ENCODE measurements at places on chromosomes 5 and 9.

DNA sequence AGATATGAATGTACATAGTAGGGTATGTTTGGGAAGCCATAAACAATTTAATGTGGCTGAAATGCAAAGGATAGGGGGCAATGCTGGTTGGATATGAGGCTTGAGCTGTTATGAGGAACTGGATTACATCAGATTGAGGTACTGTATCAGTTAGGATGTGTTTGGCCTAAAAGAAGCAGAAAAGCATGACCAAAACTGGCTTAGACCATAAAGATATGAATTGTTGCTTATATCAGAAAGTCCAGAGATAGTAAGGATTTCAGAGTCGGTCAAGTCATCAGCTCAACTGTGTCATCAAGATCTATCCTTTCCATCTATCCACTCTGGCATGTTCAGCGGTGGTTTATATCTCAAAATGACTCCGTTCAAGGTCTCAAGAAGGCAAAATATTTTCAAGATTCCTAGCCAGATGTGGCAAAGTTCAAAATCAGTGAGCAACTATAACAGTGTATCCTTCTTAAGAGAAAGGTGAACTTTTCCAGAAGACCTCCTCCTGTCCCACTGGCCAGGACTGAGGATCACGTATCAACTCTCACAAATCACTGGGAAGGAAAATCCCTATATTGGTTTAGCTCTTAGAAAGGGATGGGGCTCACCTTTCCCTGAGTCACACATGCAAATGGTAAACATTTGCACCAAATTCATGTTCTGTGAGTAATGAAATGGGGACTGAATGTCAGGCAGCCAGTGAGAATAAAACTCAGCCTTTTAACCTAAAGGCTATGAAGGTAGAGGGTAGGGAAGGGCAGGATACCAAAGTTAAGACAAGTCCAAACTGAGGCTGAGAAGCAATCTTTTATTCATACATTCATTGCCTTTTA, 257.8 kb downstream of the TRIM32 start:
- DNase-seq, result no peak

DNA sequence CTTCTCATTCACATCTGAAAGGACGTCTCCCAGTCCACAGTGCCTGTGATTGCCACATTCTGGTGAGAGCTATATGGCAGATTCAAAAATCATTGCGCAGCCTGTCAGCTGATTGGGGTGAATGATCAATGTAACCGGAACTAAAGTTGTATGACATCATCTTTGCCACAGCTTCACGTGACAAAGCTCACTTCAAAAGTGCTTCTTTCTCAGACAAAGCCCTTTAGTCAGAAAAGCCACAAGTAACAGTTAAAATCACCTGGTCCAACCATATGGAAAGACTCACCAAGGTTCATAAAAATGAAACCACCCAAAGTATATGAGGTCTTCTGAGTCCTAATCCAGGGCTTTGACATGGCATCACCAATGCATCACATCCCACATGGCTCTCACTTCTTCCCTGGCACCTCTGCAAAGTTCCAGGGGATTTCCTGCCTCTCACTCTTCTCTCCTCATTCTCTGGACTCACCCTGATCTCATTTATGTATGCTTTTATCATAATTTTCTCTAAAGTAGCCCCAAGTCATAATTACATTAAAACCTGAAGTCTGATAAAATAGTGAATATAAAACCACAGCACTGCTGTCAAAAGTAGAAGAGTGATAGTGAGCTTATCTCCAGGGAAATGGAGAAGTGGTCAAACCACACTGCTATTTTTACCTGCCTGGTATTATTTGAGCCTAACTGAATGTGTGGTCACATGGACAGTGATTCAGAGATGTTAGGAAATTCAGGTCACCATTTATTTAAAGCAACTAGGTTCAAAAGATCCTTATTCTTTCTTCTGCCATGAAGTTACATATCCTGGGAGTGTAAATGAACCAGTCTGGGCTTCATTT, 193.1 kb upstream of the PTGER4 start:
- DNase-seq, result peak; percentile 23

DNA sequence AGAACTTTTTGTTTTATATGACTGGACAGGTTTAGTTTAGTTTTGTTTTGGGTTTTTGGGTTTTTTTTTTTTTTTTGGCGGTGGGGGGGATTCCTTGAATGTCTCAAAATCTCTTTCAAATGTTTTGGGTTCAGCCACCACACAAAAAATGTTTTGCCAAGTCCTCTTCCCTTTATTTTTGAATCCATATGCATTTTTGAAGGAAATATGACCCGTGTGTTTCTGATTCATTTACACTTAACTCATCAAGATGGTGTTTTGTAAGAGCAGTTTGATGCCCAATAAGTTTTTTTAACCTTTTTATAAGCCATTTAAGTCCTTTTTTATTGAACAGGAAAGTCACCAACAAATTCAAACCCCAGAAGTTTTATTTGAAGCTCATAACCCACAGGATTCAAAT, 209.8 kb downstream of the CWC27 start:
- DNase-seq, result no peak

GRCh38 chr5:174550026-174550425, 174.4 kb upstream of the MSX2 start:
- DNase-seq, result no peak

GRCh38 chr5:39053189-39053588, 21.0 kb downstream of the RICTOR start:
- DNase-seq, result no peak

- DNase-seq, result no peak
Observed at GRCh38 chr5:155836089-155836803, 490.7 kb upstream of the SGCD start.

DNA sequence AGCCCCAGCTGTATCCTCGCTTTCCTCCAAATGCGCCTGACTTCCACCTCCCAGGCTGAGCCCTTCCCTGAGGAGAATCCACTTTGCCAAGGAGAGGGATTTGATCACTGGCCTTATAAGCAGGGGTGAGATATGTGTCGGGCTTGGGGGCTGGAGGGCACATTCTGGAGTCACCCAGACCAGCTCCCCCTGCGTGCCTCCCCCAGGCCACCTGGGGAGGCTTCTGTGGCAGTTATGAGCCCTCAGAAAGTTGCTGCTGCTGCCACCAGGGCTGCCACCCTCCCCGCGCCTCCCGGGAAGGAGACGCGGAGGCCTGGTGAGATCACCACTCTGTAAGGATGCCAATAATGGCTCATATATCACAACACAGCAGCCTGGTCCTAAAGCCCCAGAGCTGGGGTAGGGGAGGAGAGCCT, 211.5 kb downstream of the PAPPA start:
- DNase-seq, result peak; percentile 32

DNA sequence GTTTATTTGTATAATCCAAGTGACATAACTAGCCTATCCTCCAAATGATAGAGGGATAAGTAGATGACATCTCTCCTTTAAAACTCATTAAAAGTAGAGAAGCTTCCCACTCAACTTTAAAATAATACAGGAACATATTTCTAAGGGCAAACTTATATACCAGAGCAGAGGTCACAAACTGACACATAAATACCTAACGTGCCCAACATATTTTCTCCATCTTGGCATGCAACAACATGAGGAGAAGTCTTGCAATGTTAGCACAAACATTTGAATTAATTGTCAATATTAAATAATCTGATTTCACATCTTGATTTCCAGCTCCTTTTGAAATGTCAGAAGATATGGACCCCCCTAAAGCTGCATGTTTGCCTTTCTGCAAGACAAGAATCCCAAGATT, 335.0 kb downstream of the DEPDC1B start:
- no peak for DNase-seq

GRCh38 chr5:37738057-37738691, 101.7 kb downstream of the GDNF start:
- no peak for DNase-seq

GRCh38 chr5:82754036-82754746, 323.0 kb downstream of the TMEM167A start:
- DNase-seq, result no peak

DNA sequence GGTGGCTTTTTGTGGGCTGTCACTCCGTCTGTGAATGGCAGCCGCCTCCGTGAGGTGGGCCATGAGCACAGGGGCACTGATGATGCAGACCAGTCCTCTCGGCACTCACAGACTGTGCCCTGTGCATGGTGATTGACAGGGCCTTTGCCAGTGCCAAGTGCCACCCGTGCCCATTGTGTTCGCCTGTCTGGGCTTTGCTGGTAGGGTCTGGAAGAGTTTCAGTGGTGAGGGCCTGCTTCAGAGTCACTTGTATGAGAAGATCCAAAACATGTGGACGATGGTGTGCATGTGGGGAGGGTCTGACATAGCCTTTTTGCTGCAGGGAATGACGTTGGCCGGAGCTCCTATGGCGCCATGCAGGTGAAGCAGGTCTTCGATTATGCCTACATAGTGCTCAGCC, 34.9 kb downstream of the TENT4A start:
- DNase-seq, result no peak

DNA sequence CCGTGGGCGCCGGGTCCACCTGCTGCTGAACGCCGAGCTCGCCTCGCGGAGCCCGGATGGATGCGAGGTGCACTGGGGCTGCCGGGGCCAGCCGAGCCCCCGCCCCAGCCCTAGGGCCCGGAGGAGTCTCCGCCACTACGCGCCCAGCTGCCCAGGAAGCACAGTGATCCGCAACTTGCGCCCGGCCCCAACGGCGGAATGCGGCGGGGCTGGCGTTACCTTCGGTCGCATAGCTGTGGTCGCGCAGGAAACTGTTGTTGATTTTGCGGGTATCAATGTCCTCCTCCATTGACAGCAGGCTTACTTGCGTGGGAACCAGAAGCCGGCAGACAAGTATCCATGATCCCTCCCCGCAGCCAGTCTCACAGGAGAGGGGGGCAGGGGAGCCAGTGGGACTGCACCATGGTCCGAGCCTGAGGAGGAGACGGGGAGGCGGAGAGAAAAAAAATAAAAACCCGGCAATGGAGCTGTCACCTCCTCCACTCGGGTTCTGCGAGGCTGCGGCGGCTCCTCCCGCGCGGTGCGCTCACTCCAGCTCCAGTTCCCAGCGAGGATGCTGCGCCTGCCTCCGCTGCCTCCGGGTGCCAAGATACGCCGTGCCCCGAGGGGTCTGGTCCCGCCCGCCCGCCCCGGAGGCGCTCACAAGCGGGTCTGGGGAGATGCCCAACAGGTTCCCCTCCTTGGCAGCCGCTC, 628 bp downstream of the PPP2R2B start:
- peak; percentile 58 for DNase-seq

GRCh38 chr9:2967766-2968165, 123.9 kb upstream of the PUM3 start:
- DNase-seq, result no peak

DNA sequence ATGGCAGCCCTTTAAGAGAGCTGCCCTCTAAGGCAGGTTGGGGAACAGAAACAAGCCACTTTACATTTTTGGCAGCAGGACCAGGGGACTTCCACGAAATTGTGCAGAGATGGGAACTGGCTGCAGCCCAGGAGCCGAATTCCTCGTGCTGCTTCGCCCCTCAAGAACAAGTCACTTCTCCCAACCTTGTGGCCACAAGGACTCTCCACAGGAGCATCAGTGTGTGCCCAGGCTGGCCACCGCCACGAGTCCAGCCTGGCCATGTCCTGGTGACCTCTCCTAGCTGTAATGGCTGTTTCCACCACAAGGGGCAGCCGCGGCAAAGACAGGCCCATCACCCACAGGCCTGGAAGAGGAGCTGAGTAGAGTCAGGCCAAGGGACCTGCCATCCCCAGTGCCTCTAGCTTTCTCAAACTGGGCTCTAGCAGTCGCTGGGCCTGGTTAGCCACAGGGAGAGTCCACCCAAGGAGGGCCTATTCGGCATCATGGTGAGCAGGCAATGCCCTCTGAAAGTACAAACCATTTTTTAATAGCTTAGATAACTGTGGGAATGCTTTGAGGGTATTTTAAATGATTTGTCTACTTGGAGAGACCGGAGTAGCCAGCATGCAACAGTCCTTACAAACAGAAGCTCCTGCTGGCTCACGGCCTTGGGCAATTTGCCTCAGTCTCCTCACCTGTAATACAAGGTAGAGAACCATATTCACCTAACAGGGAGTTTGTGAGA, 129.0 kb downstream of the COL23A1 start:
- peak; percentile 77 for DNase-seq

DNA sequence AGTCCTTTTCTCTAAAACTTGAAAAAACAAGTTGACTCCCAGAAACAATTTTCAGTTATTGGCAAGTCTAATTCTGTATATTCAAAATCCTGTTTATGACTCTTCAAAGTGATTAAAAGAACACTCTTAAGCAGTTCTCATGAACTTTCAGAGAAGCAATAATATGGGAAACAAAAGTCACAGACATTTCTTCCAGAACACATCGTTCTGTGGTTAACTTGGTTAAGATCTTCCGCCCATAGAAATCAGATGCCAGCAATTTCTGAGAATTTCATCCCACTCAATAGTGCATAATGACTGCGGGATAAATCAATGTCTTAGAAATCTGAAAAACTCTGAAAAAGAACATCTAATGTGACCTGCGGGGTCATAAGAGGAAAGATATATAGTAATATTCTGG, 300.5 kb downstream of the COX7C start:
- DNase-seq, result no peak

- no peak for DNase-seq
Observed at GRCh38 chr9:112846528-112847488, 43.9 kb downstream of the SLC46A2 start.

- no peak for DNase-seq
Observed at GRCh38 chr9:2271426-2271825, 256.3 kb downstream of the SMARCA2 start.

GRCh38 chr9:75871624-75872023, 18.8 kb upstream of the PCSK5 start:
- DNase-seq, result no peak

- DNase-seq, result peak; percentile 23
Observed at GRCh38 chr5:61697809-61698558, 365.9 kb downstream of the ZSWIM6 start.

DNA sequence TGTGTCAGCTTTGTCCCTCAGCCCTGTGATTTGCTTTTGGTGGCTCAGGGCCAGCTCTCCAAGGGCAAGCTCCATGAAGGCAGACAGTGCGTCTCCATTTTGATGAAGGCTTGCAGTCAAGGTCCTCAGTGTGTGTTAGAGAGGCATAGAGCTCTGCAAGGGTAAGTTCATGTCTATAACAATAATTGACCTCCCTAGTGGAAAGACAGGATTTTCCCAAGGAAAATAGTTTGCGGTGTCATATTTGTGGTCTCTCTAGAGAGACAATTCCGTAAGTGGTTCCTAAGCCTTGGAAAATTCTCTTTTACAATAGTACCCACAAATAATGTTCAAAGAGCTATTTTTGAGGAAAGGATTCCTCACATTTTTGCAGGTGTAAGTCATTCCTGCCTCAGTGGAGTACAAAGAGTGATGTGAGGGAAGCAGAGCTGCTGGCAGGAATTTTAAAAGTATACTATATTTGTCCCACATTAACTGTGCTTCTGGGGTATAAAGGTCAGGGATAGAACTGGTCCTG, 40.2 kb downstream of the SLC1A3 start:
- DNase-seq, result no peak

All from stomach (tissue), 19 donors.